ENCODE measurements at places on chromosomes 2 and 18. TPM values are rescaled to one million over a fixed set of nuclear protein-coding genes. Genes with fewer than 3 reads are reported as not detected.

DNA sequence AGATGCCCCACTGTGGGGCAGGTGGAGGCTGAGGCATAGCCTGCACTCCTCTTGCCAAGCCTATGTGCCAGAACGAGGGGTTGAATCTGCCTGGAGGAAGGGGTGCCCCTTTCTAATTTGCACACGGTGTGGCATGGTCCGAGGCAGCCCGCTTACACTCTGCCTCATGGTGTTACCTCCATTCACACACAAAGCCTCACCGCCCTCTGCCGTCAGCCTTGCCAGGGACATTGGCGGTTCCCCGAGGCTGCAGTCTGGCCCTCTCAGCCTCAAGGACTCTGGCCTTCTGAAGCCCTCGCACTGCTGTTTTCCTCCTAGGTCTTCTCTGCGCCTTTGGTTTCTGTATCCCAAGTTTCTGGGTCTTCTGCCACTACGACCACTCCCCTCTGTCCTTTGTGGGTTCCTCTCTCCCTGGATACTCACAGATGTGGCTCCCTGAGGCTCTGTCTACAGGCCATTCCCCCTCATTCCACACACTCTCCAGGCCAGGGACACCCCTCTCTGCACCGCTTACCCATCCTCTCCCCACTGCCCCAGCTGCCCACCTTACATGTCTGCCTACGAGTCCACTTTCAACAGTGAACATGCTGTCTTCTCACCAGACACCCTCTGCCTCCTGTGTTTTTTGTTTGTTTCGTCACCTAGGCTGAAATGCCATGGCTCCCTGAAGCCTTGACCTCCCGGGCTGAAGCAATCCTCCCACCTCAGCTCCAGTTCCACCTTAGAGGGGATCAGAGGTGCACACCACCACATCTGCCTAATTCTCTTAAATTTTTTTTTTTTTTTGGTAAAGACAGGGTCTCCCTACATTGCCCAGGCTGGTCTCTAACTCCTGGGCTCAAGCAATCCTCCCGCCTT is 7.9 kb upstream of the ASPRV1 start:
- H3K4me1 ChIP-seq = no peaks in the 10 kb centered on the region
- peaks cover 3% of the 10 kb centered on the region for H3K27me3 ChIP-seq
- DNase-seq = no peak
- no peak overlapping the region for H3K4me3 ChIP-seq
- no peak overlapping the region for H3K27ac ChIP-seq

DNA sequence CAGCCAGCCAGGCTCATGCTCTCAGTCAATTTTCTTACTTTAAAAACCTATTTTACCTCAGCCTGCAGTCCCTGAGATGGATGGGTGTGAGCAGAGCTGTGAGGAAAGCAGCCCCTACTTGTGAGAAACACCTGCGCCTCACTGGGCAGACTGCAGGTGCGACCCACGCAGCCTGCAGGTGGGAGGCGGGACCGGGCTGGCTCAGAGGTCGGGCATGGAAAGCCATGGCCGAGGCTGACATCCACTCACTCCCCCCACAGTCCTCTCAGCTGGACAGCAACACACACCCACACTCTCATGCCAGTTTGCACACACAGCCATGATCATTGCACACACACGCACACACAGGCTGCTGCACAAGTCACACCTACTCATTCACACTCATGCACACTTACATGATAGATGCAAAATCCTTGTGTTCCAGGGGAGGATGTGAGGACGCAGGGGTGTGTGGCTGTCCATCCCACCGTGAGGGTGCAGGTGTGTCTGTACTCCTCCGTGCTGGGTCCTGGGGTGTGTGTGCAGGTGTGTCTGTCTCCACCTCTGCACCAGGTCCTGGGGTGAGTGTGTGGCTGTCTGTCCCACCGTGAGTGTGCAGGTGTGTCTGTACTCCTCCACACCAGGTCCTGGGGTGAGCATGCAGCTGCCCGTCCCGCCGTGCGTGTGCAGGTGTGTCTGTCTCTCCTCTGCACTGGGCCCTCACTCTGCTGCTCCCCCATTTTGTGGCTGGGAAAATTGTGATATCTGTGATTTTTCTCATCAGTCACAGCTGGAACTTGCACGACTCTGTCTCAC is 166.5 kb downstream of the RTP5 start:
- DNase-seq = no peak
- H3K27me3 ChIP-seq = peaks cover 35% of the 10 kb centered on the region
- no peaks in the 10 kb centered on the region for H3K36me3 ChIP-seq
- H3K27ac ChIP-seq = no peak overlapping the region

GRCh38 chr2:213202011-213202410 is 50.6 kb upstream of the IKZF2 start:
- H3K4me3 ChIP-seq = no peak overlapping the region
- no peak for DNase-seq
- peaks cover 6% of the 10 kb centered on the region for H3K36me3 ChIP-seq
- H3K27ac ChIP-seq = no peak overlapping the region
- no peaks in the 10 kb centered on the region for H3K4me1 ChIP-seq
- no peaks in the 10 kb centered on the region for H3K27me3 ChIP-seq

DNA sequence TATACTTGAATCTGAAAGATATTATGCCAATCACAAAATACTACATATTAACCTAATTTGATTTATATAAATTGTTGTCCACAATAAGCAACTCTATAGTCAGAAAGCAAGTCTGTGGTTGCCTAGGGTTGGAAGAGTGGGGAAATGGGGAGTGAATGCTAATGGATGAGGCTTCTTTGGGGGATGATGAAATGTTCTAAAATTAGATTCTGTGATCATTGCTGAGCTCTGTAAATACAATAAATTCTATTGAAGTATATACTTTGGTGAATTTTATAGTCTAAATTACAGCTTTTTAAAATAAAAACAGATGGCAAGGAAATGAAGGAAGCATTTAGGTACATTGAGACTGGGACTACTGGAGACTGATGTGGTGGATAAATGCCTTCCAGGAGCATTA is 275.5 kb downstream of the MBD2 start:
- no peak for DNase-seq
- H3K36me3 ChIP-seq = no peaks in the 10 kb centered on the region
- no peak overlapping the region for H3K27ac ChIP-seq

The UGT1A6 gene
- 0.52 TPM for total RNA-seq

The ACVR1C gene
- total RNA-seq = 27.9 TPM

The CMPK2 gene
- 4.4 TPM for total RNA-seq
